Coronary artery (tissue), 2 donors: ENCODE measurements at places on chromosomes 6 and 20.

DNA sequence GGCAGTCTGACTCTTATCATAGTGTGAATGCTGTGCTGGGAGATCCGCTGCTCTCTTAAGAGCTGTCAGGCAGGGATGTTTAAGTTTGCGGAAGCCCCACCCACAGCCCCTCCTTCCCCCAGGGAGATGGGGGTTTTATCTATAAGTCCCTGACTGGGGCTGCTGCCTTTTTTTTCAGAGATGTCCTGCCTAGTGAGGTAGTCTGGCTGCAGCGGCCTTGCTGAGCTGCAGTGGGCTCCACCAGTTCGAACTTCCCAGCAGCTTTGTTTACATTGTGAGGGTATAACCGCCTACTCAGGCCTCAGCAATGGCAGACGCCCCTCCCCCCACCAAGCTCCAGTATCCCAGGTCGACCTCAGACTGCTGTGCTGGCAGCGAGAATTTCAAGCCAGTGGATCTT is 75.7 kb upstream of the UST start:
- no peak for DNase-seq

DNA sequence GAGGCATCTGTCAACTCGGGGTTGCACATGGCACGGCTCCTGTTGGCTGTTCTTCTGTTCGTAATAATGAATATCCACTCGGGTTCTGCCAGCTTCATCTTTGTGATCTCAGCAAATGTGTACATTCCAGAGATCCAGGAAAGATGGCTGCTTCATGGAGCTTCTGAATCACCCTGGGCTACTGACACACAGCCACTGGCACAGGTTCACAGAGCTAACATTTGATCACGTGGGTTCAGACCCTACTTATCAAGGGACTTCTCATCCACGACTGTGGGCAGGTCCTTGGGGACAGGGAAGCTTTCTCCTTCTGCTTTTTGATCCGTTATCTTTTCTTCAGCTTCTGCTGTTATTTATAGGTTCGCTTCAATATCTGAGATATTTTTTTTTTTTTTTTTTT is 18.1 kb downstream of the PPP1R3G start:
- no peak for DNase-seq

GRCh38 chr20:53767206-53767930 is 173.7 kb upstream of the ZNF217 start:
- DNase-seq = no peak

- DNase-seq = peak; percentile 81
Measured at GRCh38 chr6:32933661-32934085, 7.2 kb downstream of the HLA-DMB start.

DNA sequence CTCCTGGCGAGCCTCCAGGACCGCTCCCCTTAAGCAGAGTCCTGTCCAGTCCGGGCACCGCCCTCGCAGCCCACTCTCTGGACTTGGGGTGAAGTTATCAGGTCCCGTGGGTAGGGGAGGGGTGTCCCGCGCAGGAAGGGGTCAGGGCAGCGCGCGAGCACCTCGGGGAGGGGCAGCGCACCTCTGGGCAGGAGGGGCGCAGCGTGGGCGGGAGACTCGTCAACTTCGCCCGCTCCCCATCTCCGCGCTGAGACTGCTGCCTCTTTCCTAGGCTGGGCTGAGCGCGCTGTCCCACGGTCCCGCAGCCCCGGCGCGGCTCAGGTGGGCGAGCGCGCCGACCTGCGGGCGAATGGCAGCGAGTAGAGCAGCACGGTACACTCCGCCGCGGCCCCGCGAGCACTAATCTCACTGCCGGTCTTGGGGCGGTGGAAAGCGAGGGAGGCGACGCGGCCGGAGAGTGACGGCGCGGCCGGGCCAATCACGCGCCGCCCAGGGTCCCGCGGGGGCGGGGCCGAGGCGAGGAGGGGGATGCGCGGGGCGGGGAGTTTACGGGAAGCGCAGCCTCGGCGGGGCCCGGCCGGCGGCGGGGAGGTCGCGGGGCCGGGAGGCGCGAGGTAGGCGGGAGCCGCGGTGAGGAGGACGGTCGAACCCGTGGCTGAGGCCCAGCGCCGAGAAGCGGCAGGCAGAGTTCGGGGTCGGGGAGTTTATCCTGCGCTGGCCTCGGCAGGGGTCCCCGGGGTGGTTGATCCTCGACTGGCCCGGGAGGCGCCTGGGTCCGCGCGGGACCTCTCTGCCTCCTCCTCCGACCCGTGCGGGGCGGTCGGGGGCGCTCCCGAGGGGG is at the start of gene MAN1A1:
Gene MAN1A1, minus strand, starts transcription at position 401 of the 841 bp plus-strand sequence. CDS start 696 bp downstream, outside the sequence.
- peak; percentile 91 for DNase-seq
